ENCODE measurements at places on chromosomes 7 and 10.

DNA sequence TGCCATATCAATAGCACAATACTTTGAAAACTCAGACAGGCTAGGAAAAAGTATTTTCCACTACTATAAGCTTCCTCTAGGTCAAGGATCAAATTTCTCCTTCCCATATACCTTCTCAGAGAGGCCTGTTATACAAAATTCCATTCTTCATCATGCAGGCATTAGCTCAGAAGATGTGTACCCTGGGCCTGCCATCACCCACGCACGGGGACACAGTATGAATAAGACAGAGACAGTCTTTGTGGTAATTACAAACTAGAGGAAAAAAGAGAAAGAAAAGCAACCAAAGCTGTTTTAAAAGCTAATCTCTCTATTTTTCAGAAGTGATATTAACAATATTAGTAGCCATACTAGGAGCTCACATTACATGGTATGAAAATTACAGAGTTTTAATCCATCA lies 236.8 kb upstream of the AOAH start:
- DNase-seq, result no peak

DNA sequence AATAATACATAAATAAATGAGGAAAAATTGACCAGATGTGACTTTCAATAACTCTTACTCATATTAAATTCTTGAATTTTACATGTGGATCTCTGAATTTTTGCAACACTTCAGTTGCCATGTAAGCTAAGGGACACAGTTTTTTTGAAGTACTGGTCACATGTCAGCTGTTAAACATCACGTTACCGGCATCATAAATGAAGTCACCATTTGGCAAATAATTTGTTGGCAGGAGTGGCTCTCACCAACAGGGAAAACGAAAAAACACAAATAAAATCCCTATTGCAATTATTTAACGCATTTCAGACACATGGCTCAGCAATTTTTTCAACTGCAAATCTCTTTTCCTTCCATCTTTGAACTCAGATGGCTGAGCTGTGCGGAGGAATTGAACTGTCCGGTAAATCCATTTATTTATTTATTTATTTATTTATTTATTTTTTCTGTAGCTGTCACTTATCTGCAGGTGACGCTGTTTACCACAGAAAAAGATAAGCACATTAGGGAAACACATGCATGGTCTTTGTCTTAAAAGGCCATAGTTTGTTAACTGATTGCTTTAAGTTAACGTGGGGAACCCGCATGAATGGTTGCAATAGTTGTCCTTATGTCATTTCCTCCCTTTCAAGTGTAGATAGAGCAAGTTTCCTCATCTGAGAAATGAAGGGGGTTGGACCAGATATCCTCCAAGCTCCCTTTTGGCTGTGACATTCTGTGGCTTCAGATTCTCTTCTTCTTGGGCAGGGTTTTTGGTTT lies 64.7 kb upstream of the JAZF1 start:
- no peak for DNase-seq

DNA sequence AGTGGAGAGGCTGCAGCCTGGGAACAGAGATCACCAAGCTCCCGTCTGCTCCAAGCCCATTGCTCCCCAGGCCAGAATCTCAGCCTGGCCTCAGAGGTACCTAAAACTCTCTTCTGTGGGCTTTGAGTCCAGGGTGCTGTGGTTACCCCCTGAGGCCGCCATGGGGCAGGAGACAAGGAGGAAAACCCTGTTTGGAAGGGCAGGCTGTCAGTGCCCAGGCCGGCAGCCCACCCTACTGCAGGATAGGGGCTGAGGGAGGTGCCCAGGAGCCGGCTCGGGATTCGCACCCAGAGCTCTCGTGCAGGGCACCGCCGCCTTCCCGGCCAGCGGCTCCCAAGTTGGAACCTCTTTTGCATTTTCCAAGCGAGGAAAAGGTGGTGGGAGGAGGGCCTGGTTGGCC lies 24.5 kb downstream of the UNCX start:
- DNase-seq, result no peak

DNA sequence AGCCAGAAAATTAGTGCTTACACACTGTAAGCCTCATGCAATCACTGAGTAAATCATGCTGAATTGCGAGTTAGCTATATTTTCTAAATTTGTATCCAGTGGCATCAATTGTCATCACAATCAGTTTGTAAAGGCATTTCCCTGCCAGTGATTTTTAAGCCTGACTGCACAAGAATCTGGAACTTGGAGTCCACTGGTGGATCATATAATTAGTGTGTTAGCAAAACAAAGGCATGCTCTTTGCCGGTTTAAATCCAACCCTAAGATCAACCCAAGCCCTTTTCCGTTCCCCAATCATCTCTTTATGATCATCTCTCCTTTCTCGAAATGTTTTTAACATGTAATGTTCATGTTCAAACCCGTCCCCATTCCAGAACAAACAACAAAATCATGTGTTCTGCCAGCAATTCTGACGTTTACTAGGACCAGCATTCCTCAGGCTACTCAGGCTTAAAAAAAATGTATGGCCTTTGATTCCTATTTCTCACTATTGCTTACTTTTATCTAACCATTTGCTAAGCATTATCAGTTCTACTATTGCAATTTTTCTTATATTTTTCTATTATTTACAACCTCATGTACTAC lies 649.2 kb downstream of the SORCS1 start:
- DNase-seq, result no peak

DNA sequence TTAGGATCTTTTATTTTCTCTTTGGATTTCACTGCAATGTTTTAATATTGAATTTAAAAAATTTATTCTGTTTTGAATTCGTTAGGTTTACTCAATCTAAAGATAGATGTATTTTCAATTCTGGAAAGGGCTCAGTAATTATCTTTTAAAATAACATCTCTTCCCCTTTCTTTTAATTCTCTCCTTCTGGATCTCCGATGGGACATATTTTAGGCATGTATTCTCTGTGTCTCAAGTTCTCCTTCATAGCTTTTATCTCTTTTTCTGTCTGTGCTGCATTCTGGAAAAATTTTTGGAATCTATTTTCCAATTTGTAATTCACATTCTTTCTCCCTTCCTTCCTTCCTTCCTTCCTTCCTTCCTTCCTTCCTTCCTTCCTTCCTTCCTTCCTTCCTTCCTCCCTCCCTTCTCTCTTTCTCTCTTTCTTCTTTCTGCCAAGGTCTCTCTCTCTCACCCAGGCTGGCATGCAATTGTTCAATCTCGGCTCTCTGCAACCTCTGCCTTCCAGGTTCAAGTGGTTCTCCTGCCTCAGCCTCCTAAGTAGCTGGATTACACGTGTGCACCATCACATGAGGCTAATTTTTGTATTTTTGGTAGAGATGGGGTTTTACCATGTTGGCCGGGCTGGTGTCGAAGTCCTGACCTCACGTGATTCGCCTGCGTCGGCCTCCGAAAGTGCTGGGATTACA lies 98.5 kb upstream of the CTTNBP2 start:
- DNase-seq, result no peak

DNA sequence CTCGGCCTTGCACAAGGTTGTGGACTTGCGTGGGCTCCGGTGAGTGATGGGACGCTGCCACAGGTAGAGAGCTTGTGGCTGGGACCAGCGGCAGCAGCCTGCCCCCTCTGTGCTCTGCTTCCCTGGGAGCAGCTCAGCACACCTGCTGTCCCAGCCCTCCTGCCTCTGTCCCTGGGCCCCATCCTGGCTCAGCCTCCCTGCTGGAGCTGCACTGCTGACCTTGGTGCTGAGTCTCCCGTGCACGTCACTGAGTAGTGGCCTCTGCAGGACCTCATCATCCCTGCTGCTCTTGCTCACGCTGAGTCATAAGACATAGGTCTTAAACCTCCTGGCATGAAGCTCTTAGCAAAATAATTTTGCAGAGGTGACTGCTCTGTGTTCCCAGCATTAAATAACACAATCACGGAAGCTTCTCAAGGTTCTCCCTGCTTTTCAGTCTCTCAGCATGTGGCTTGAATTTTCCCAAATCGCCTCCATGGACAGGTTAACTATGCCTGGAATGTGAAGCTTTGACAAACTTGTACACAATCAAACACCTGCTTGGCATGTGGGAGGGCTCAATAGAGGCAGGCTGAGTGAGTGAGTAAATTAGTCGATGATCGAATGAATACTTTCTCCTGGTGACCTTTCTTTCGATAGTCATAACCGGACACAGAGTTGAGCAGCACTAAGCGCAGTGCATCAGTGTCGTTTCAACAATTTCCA lies 63.8 kb upstream of the NPS start:
- DNase-seq, result no peak

DNA sequence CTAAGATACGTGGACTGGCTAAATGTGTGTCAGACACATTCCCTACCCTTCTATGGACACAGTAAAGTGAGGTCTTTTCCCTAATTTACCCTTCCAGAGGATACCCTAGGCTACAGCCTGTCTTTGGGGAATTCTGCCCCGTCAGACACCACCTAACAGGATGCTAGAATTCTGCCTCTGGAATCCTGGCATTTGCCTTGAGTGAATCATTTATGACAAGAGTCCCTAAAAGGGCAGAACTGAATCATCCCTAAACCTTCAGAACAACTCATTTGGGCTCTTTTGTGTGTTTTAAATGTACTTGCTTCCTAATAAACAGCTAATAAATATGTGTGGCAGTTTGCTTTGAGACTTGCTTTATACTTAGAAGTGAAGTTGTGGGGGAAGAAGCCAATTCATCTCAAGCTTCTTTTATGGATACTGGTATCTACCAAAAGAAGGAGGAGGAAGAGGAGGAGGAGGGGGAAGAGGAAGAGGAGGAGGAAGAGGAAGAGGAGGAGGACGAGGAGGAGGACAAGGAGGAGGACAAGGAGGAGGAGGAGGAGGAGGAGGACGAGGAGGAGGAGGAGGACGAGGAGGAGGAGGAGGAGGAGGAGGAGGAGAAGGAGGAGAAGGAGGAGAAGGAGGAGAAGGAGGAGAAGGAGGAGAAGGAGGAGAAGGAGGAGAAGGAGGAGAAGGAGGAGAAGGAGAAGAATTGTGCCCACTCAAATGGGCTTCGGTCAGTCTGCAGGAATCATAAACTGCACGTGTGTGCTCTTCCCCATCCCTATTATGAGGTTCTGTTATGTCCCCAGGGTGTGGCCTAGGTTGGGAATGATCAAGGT lies 27.1 kb downstream of the PARP12 start:
- DNase-seq, result no peak

DNA sequence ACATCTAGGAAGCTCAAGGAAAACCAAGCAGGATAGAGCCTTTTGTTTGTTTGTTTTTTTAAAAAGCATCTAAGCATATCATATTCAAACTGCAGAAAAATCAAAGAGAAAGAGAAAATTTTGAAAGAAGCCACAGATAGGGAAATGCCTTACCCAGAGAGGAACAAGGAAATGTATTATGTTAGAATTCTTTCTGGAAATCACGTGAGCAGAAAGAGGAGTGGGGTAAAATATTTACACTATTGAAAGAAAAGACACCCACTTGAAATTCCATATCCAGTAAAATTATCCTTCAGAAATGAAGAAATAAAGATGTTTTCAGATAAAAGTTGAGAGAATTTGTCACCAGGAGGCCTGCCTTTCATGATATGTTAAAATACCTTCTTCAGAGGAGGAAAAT lies 775.7 kb upstream of the IGFBP3 start:
- DNase-seq, result no peak

- DNase-seq, result no peak
Measured at GRCh38 chr10:120483651-120484301, 26.7 kb downstream of the PLPP4 start.

DNA sequence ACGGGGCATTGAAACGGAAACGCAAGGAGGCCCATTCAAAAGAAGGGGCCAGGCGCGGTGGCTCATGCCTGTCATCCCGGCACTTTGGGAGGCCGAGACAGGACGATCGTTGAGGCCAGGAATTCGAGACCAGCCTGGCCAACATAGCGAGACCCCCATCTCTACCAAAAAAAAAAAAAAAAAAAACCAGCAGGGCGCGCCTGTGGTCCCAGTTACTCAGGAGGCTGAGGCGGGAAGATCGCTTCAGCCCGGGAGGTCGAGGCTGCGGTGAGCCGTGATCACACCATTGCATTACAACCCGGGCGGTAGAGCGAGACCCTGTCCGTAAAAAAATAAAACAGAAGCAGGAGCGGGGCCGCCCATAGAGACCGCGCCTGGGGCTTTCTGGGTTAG lies 396 bp downstream of the PSMG3 start:
- DNase-seq, result no peak

- no peak for DNase-seq
Measured at GRCh38 chr7:40219917-40220316, 85.1 kb downstream of the SUGCT start.

GRCh38 chr7:46191776-46192175 lies 270.7 kb upstream of the IGFBP3 start:
- DNase-seq, result no peak

GRCh38 chr10:117216028-117216427 lies 18.7 kb downstream of the KCNK18 start:
- no peak for DNase-seq

DNA sequence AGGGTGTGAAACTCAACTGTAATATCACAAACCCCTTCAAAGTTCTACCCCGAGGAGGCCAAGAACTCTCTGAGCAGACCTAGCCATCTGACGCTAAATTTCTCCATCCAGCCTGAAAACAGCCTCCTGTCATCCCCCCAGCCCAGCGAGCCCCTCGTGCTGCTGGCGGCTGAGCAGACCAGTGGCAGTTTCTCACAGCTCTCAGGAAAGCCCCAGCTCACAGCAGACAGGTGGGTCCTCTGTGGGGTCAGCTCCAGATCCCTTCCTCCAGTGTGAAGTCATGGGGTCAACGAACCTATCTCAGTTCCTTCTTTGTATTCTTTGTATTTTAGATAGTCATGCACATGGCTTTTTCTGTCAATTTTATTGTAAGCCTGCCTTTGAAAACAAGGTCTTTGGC lies 7.8 kb downstream of the GARIN1A start:
- no peak for DNase-seq

GRCh38 chr10:113562069-113562468 lies 9.2 kb downstream of the HABP2 start:
- DNase-seq, result no peak

DNA sequence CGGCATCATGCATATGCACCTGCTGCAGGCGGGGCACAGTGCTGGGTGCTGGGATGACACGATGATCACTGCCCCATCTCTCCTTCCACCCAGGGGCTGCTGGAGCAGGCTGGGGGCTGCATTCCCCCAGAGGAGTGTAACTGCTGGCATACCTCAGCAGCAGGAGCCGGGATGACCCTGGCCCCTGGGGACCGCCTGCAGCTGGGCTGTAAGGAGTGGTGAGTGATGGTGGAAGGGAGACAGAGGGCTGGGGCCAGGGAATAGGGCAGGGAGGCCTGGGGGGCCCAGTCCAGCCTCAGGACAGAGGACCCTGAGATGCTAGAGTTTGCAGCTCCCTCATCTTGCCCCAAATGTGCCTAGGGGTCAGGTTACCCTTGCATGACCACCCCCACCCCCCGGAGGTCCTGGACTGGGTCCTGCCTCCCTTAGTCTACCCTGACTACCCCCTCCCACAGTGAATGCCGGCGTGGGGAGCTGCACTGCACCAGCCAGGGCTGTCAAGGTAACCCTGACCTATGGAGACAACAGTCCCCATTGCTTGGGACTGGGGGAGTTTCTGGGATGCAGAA lies 14.5 kb upstream of the ZNF862 start:
- no peak for DNase-seq

Data from cardiac septum (tissue), 1 donor.